RKO (cell line): ENCODE measurements at places on chromosomes 1 and 21.

GRCh38 chr1:20590306-20590777 is 1.4 kb downstream of the CDA start:
- no peak for DNase-seq

DNA sequence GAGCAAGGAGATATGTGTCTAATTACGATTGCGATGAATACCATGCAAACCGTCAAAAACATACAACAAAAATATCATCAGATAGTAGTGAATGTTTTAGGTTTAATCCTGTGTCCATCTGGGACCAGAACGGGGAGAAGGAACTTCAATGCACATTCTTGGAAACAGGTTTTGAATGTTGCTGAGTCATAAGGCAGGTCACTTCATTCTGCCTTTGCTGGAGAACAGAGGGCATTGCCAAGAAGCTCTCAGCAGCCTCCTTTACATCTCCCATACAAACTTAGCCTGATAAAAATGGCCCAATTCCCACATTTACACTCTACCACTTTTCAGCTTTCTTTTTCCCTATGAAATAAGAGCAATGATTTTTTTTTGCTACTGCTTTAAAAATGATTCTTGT is 78.0 kb upstream of the KCNJ6 start:
- no peak for DNase-seq

- DNase-seq, result no peak
Measured at GRCh38 chr1:224676551-224676950, 60.4 kb downstream of the CNIH3 start.

DNA sequence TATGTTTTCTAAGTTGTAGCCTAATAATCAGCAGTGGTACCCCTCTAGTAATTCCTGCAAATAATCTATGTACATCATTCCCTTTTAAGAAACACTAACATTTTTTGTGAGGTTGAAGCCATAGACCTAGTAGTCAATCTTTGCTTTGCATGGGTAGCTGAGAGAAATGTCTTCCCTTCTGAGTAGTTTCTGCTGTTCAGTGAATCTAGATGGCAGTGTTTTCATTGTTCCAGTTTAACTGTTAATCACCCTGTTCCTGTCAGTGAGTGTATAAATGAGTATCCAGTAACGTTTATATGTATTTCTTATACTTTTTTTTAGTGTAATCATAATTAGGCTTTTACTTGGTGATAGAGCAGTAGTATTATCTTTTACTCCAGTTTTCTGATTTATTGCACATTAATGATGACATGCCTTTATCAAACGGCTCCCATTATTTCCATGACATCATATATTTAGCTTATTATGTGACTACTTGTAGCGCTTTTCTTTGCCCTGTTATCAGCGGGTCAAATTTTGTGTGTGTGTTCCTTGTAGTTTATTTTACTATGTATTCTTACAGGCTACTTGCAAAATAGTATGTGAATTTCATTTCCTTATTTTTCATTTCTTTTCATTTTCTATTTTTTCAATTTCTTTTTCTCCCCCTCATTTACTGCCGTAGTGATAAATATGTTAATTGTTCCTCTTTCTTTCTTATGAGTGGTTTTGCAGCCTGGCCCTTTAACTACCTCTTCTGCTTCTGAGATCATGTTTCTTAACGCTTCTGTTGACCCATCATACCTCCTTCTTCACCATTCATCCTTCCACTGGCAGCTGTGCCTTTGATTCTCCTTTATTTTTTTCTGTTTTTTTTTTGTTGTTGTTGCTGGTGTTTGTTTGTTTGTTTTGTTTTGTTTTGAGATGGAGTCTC is 18.8 kb downstream of the CEP350 start:
- DNase-seq, result no peak

GRCh38 chr1:18257778-18258177 is 150.2 kb downstream of the IGSF21 start:
- no peak for DNase-seq

DNA sequence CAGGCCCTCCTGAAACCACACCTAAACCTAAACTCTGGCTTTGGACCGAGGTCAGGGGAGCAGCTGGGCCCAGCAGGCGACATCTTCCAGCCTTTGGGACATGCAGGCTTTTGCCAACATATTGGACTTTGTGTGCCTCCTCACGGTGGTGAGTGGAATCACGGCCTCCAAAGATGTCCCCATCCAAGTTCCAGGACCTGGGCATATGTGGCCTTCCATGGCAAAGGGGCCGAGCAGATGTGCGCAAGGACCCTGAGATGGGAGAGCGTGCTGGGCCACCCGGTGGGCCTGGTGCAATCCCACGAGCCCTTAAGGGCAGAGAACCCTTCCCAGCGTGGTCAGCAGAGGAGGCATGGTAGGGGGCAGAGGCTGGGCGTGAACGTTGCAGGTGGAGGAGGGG is 160.8 kb upstream of the C1orf174 start:
- DNase-seq, result no peak

DNA sequence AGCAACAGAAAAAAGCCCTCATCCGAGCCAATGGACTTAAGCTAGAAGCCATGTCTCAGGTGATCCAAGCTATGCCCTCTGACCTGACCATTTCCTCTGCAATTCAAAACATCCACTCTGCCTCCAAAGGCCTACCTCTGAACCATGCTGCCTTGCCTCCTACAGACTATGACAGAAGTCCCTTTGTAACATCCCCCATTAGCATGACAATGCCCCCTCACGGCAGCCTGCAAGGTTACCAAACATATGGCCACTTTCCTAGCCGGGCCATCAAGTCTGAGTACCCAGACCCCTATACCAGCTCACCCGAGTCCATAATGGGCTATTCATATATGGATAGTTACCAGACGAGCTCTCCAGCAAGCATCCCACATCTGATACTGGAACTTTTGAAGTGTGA is 20.7 kb downstream of the NR5A2 start:
- DNase-seq, result no peak

DNA sequence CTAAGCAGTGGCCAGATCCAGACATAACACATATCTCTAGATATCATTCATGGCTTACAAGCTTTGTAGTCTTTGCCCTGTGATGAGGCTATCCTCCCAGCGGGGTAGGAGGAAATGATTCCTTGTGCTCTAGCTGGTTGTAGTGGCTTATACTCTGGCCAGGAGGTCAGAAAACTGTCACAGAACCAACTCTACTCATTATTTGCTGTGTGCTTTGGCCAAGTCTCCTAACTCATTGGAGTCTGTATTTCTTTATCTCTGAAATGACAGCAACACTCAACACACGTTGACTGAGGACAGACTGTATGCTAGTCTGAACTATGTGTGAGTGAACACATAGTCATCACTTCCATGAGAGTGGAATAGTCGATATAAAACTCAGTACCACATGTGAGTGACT is 116.7 kb upstream of the F3 start:
- DNase-seq, result peak; percentile 18

DNA sequence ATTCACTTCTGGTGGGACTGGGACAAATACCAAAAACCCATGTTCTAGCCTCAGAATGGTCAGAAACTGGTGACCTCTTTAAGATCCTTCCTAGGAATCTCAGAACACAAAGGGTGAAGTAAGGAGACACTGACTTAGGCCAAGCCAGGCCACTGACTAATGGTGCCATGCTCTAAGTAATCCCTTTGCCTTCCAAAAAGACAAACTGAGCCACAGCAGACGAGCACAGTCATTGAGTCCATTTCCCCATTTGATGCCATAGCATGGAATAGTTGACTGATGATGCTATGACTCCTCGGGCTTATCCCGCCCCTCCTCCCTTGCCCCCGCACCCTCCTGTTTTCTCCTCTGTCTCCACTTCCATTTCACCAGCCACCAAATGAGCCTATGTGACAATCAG is 145.8 kb upstream of the ZNF648 start:
- DNase-seq, result no peak

- peak; percentile 64 for DNase-seq
Measured at GRCh38 chr1:4690951-4691675, 36.7 kb downstream of the AJAP1 start.

- no peak for DNase-seq
Measured at GRCh38 chr1:19811206-19811851, 3.8 kb downstream of the RNF186 start.

GRCh38 chr1:208652296-208653160 is 408.3 kb upstream of the PLXNA2 start:
- DNase-seq, result peak; percentile 81

- no peak for DNase-seq
Measured at GRCh38 chr1:19831441-19831840, 16.4 kb upstream of the RNF186 start.

- DNase-seq, result no peak
Measured at GRCh38 chr1:46549697-46550681, 1.5 kb downstream of the KNCN start.

- DNase-seq, result no peak
Measured at GRCh38 chr21:44344541-44345183, 5.5 kb upstream of the CFAP410 start.

DNA sequence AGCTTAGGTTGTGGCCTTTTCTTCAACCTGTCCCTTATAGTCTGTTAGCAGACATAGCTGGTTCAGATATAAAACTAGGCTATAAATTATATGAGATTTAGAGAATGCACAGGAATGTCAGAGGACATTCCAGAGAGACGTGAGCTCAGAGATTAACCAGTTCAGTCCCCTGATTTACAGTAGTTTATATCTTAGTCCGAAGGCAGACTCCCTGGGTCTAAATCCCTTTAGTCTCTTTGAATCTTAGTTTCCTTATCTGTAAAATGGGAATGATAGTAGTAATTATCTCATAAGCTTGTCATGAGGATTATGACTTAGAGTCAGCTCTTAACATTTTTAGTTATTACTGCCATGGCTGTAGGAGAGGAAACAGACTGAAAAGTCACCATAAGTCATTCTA is 45.5 kb upstream of the PLXNA2 start:
- DNase-seq, result no peak

- no peak for DNase-seq
Measured at GRCh38 chr21:35825370-35826353, 234.7 kb downstream of the SETD4 start.

DNA sequence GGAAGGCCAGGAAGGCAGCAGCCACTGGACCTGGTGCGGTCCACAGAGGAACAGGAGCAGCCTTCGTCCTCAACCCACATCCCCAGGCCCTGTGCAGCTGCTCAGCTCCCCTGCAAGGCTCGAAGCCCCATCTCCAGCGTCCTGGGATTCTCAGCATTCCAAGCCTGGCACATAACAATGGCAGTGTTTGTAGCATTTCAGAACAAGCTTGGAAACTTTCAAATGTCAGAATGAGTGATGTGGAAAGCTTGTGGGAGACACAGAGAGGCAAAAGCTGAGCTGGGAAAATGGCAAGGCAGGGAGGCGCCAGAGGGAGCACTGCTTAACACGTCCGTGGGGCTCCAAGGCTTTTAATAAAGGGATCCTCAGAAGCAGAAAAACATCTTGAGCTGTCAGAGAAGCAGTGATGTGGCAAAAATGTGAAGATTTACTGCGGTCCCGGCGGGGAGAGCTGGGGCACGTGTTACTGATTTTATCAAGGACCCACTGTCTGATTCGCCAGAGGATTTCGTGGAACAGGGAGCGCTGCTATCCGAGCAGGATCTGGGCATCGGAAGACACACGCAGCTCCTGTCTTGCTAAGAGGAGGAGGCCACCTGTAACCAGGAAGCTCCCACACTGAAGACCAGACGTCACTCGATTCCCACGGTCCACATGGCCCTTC is 38.1 kb downstream of the TOMM20 start:
- DNase-seq, result no peak
